BJ (cell line): ENCODE measurements at places on chromosomes 12 and 14.
A peak's percentile ranks its signal among the peaks of the same experiment; 100 is the strongest.

DNA sequence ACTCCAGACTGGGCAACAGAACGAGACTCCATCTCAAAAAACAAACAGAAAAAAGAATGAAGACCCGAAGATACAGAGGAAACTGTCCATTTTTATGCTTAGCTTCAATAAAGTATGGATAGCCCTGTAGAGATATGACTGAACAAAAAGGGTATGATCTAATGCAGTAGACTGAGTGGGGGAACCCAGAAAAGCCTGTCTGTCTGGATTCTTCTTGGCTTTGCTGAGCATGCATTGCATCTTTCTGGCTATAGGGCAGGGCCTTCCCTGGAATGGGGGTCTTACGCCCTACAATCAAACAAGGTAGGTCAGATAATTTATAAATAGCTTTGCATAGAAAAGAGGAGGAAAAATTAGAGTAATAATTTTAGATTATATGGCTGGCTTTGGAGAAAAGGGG, 10.1 kb downstream of the MIA2 start:
- DNase-seq = no peak

- DNase-seq = no peak
Observed at GRCh38 chr12:4145990-4146859, 127.3 kb upstream of the CCND2 start.

- no peak for DNase-seq
Observed at GRCh38 chr12:65881965-65882413, 57.7 kb downstream of the HMGA2 start.

DNA sequence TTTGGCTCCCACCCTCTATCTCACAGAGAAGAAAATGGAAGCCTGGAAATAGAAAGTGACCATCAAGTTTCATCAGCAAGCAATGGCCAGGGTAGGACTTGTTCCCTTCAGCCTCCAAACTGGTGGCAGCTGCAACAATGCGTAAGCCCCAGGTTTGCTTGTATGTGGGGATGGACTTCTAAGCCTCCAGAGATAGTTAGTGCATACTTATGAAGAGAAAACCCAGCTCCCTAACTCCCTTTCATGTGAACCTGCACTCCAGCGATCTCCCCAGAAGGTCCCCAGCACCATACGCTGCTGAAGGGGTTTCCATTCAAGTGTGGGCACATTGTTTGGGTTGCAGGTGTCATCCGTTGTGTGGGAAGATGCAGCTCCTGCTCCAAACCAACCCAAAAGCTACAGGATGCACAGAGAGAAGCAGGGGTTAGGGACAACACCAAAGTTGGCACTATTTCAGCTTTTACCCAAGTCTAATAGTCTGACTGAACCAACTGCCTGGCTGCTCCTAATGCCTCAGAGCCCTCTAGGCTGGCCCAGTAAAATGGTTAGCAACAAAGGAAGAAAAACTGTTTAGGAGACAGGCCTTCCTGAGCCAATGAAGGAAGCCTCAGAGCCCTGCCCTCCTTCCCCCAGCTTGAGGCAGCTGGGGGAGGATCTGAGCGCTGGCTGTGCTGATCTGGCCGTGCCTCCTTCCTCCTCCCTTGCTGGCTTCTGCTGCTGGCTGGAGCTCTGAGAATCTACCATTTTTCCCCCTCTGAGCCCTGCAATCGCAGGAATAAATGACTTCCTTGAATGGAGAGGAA, 12.3 kb downstream of the ZFP36L1 start:
- no peak for DNase-seq

DNA sequence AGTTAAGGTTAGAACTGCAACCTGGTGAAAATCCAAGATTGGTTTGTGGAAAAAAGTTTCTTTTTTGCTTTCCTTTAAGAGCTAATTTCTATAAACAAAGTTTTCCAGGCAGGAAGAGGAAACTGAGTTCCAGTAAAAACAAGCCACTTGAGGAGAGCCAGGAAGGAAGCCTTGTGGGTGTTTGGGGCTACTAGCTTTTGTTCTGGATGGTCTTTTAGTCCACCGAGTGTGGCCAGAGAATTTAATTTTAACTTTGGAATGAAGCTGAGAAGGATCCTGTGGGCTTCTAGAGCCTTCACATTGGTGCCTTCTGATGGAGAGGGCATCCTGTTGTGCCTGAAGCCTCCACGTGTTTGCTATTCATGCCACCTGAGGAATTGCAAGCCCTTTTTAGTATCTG, 327.9 kb downstream of the C12orf75 start:
- no peak for DNase-seq

GRCh38 chr14:32256576-32256975, 53.5 kb upstream of the RNU6-8 start:
- DNase-seq = peak; percentile 72

GRCh38 chr12:46131732-46132469, 136.9 kb downstream of the SLC38A1 start:
- no peak for DNase-seq

GRCh38 chr12:90048918-90049317, 340.3 kb upstream of the ATP2B1 start:
- no peak for DNase-seq

DNA sequence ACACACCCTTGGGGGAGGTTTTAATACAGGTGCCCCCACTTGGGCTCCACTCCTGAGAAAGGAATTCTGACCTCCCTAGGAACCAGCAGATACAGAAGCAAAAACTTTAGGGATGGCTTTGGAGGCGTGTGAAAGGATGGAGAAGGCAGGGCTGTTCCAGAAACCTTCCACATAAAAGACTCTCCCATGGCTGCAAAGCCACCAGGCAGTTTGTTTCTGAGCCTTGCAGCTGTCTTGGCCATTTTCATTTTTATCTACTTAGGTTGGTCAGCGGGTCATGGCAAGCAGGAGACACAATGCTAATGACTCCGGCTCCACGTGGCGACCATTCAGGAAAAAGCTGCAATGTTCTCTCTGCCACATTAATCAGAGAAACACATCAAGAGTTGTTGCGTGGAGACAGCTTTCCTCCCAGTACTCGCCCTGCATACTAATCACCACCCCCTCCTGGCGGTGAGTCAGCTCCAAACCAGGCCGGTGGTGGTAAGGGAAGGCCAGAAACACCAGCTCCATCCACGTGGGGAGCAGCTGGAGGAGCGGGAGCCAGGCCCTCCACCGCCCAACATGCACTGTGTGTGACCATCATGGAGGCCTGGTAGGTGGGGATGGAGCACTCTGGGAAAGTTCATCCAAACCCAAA, 30.9 kb upstream of the IRF2BPL start:
- DNase-seq = peak; percentile 67

DNA sequence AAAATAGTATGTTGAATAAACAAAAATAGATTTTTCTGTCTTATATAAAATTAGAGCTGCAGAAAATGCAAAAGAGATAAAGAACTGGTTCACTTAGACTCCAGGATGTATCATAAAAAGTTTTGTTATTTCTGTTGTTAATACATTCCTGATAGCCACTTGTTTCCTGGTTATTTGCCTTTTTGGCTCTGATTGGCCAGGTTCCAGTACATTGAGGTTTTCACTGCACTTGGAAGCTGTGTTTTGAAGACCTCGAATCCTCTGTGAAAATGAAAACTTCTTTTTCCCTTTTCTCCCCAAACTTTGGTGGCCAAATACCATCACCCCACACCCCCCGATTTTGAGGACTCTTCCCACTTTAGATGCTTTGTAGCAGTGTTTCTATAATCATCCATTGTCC, 525.3 kb downstream of the MED13L start:
- DNase-seq = no peak

- DNase-seq = peak; percentile 87
Observed at GRCh38 chr12:6540181-6540877, 6.0 kb downstream of the GAPDH start.

GRCh38 chr14:82655770-82656169, 1122.1 kb upstream of the SEL1L start:
- DNase-seq = no peak

DNA sequence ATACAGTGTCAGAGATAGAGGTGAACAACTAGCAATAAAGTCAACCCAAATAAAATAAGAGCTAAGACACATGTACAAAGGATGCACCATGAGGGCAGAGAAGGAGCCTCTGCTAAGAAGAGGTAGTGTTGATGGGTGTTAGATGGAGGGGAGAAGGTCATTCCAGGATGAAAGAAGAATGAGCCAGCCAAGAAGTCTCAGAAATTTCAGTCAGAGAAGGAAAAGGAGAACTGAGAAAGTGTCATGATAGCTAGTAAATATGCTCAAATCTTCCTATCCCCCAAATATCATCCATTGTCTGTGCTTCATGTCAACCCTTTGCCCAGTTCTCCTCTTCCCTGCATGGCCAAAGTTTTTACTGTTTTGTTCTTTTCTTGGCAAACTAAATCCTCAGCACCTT, 225.2 kb upstream of the BTG1 start:
- no peak for DNase-seq

DNA sequence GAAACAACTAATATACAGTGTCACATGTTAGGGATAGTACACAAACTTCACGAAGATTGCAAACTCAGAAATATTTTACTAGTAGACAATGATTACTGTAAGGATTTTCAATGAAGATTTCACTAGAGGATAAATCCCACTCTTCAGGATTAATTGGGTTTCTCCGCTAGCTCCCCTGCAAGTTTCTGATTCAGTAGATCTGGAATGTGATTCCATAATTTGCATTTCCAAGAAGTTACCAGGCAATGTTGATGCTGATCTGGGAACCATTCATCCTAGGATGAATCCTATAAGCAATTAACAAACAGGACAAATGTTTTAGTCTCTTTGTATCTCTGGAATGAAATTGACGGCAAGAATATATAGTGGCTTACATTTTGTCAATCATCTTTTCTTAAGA, 272.4 kb downstream of the ALX1 start:
- no peak for DNase-seq

- DNase-seq = no peak
Observed at GRCh38 chr12:92055877-92056276, 89.8 kb downstream of the BTG1 start.

DNA sequence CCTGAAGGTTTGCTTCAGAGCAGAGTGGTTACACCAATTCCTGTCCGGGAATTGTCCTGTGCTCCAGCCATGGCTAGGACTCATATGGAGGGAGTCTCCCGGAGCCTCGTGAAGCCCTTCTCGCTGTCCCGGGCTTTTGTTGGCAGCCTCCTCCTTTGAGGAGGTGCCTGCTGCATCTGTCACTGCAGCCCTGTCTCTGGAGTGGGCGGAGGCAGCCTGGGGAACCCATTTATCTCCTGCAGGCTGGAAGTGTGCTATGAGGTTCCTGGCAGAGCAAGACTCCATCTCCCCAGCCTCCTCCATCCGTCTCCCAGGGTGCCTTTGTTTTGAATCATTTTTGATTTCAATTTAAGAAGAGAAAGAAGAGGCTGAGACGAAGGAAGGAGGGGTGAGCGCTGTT, 355.3 kb downstream of the GLT1D1 start:
- DNase-seq = no peak

GRCh38 chr12:116236148-116236731, 41.3 kb downstream of the MED13L start:
- DNase-seq = no peak
